Muscle of arm (tissue), 14 donors: ENCODE measurements at places on chromosomes 4 and X.
A peak's percentile ranks its signal among the peaks of the same experiment; 100 is the strongest.

DNA sequence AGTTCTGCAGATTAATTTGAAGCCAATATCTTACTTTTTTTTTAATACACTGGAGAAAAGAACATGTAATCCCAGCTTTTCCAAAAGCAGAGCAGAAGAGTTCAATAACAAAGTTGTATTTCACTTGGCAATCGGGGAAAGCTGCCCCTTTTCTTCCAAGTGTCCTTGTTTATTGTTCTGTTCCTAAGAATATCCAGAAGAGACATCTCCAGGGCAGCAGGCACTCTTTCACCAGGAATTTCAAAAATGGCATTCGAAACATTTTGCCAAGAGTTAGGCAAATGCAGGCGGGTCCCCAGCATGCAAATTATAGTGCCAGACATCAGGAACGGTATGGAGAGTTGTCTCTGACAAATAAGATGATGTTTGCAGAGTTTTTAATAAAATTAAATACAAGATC lies 494.5 kb downstream of the BCOR start:
- DNase-seq = no peak

GRCh38 chrX:51747671-51748070 lies 4.4 kb downstream of the GSPT2 start:
- no peak for DNase-seq

DNA sequence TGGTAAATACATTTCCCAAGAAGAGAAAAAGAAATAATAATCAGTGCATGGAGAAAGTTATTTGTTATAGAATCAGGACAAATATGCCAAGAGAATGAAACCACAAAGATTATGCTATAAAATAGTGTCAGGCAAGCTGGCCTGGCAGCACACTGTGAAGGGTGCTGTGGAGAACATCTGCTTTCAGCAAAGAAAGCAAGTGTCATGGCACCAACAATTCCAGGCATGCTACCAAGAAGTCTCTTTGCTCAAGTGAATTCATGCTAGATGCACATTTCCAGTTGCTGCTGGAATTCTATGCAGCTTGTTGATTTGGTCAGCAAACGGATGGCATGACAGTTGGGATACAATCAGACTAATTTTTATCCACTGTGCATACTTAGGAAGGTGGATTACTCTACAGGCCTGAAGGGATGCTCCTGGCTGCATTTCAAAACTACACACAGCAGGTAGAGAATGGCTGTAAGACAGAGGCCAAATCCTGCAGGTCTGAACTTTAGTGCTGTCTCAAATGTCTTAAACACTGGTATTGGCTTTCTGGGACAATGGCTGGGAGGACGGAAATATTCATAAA lies 154.6 kb upstream of the FAT1 start:
- no peak for DNase-seq

GRCh38 chr4:142265946-142266345 lies 580.2 kb downstream of the INPP4B start:
- DNase-seq = no peak

GRCh38 chrX:63354484-63354883 lies 3.4 kb upstream of the SPIN4 start:
- DNase-seq = no peak

DNA sequence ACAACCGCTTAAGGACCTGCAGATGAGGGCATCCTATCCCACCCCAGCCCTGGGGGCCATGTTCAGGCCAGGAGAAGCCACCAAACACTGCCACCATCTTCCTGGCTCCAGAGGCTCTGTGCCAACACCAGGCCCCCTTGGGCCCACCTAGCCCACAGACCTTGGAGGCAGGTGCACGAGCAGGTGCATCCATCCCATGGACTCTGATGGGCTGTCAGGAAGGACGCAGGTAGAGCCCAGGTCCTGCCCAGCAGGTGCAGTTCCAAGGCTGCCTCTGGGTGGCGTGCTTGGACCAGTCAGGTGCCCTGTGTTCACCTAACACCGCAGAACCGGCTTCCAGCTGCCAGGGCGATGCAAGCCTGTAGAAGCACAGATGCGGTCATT lies 22.8 kb upstream of the PDE6B start:
- DNase-seq = peak; percentile 7

DNA sequence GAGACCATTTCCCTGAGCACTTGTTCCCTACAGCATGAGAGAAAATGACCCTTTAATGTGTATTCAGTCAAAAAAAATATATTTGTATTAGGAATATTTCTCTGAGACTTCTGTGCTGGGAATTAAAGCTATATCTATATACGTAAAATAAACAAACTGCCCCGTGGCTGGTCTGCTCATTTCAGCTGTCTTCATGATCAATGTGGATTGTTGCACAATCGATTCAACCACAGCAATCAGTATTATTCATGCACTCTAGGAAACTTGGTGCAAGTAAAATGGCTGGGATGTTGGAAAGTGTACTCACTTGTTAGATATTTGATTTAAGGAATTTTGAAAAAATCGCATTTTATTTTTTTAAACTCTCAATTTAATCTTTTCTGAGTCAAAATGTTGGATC lies 307.9 kb upstream of the ZFP42 start:
- no peak for DNase-seq

- no peak for DNase-seq
Measured at GRCh38 chrX:9062641-9063040, 28.7 kb upstream of the FAM9B start.

GRCh38 chr4:108940149-108940548 lies 177.3 kb upstream of the ETNPPL start:
- no peak for DNase-seq

DNA sequence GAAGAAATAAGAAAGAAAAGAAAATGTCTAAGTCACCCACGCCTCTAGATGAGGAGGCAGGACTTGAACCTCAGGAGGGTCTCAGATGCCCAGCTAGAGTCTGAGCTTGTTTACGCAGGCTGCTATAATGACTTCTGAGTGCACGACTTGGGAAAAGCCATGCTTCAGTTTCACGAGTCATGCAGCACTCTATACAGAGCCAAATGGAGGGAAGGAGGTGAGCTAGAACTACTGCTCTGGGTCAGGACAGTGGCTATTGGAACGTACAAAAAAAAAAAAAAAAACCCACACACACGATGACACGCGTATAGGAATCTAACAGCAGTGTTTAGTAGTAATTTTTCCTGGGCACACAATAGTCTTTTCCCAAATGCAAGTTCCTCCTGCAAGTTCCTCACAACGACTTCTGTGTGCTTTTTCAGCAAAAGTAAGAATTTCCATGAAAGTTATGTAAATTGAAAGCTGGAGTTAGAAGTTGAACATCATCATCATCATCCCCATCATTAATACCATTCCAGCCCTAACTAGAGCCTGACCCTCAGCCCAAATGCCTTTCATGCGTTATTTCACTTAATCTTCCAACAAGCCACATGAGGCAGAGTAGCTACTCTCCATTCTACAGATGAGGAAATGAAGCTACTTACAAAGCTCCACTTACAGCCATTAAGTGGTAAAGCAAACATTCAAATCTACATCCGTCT lies 36.6 kb downstream of the IRF2 start:
- DNase-seq = no peak

DNA sequence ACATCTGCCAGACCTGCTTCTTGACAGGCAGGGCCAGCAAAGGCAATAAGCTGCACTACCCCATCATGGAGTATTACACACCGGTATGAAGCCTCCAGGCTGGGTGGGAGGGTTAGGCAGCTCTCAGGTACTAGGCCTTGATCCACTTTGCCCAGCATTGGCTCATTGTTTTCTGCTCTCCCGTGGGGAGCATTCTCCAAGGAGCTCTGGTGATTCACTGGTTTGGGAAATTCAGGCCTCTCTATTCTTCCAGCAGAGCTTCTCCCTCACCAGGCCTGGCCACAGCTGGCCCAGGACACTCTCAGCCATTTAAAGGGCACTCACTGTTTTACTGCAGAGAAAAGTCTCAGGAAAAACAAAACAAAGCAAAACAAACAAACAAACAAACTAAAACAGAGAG lies 33.0 kb downstream of the DRP2 start:
- no peak for DNase-seq

DNA sequence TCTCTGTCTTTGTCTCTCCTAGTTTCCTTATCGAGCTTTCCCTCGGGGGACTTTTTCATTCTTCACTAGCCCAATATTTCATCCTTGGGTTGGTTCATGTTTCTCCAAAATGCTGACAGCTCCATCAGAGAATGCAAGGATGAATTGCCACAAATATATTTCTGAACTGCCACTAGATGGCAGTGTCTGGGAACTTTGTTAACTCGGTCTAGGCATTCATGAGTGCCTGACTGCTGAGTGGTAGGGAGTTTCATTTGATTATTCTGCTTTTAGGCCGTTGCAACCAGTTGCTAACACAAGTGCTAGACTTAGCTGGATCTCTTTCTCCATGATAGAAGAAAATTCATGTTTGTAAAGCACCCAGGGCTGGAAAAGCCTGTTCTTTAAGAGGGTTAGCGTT lies 73.5 kb upstream of the RAP2C start:
- peak; percentile 66 for DNase-seq

GRCh38 chr4:155603360-155603891 lies 63.2 kb upstream of the GUCY1A1 start:
- DNase-seq = no peak

- no peak for DNase-seq
Measured at GRCh38 chr4:168154546-168155277, 62.4 kb downstream of the ANXA10 start.

- DNase-seq = no peak
Measured at GRCh38 chr4:62130230-62130629, 930.1 kb downstream of the ADGRL3 start.
